Stimulated activated CD4-positive, alpha-beta T cell treated with anti-CD3 and anti-CD28 coated beads, Interleukin-1b, Interleukin-23, amount 100 ng/mL, for 1 hour (primary cell): ENCODE measurements at places on chromosomes 16 and 17.

DNA sequence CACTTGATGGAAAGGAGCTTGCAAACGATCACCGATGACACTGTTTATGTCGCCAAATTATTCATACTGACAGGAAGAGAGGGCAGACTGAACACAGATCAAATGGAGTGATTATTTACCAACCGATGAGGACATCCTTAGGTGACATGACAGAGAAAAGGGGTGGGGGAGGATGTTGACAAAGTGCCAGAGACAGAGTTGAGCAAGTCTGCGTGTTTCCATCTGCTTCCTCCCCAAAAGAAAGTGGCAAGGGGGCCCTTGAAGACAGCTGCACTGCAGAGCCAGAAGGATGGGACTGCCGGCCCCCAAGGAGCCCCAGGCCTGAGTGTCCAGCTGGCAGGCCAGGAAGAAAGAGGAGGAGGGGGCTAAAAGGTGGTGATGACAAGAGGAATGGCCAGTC, 191.0 kb upstream of the RPL38 start:
- peak; percentile 11 for DNase-seq

DNA sequence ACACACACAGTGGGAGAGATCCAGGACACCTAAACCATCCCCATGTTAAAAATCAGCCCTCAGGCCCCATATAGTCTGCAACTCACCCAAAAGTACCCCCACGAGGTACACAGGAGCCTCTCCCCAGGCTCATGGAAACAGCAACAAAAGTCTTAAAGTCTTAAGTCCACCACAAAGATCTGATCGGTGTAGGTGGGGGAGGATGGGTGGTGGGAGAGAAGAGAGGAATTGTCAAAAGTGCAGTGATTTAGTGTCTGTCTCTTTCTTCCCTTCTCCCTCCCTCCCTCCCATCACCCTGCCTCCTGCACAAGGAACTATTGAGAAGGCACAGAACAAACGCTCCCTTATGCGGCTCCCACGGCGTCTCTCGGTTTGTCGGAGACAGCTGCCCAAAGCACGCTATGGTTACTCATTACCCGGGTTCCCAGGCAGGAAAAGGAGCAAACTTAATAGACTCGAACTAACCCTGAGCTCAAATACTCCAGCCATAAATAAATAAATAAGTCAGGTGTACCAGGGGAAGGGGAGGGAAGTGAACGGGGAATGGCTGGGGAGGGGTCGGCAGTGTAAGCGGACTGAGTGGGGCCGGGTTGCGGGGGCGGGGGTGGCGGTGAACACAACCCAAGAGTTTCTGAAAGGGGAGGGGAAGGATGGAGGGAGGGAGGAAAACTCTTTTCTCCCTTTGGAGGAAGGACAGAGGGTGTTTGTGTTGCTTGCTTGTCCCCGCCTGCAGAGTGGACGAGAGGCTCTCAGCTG, 477.4 kb downstream of the SLC39A11 start:
- no peak for DNase-seq

DNA sequence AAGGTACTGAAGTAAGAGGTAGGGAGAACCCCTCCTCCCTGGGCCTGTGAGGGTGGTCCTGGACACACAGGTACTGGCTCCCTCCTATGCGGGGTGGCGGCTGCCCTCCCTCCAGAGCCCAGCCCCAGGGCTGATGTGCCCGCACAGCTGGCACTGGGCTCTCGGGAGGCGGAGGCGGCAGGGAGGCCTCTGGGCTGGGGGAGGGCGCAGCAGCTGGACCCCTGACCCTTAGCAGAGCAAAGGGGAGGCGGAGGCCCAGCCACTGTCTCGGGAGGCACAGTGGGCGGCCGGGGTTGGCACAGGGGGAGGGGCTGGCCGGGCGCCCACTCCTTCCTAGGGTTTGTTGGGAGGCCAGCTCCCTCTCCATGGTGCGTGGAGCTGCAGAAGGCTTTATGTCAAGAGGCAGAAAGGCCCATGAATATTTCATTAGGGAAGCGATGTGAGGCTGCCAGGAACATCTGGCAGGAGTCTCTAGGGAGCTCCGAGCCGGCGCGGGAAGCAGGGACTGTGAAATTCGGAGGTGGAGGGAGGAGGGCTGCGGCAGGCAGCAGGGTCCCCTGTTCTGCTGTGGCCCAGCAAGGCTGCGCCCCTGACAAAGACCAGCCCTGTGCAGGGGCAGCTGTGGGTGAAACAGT, 44.1 kb upstream of the ACSF3 start:
- DNase-seq: no peak

DNA sequence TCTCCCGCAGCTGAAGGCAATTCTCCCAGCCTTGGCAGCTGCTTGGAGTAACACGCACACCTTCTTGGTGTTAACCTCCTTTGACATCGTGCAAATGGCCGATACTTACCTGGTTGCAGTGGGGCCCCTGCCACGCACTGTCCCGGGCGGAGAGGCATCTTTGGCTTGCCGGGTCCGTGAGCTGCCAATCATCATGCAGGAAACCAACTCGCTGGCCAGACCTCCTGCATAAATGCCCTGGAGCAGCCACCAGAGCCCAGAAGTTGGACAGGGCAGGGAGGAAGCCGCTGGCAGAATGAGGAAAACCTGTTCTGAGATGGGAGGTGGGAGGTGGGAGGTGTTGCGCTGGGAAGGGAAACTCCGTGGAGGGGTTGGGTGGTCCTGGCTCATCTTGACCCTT, 41.7 kb upstream of the CREBBP start:
- no peak for DNase-seq

DNA sequence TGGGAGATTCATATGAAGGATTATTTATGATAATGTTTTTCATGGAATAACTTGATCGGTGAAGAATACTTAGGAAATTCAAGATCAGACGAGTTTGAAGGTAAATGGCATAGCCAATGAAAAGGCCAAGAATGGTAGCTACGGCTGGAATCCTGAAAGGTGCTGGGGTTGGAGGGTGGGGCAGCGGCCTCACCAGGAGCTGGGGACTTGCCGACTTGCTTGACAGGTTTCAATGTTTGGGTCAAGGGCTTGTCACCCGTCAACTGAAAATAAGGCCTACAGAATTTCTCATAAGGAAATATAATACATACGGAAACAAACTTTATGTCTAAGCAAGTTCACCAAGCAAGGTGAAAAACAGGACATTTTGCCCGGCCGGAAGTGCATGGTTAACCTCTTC, 9.9 kb downstream of the CRYM start:
- no peak for DNase-seq

DNA sequence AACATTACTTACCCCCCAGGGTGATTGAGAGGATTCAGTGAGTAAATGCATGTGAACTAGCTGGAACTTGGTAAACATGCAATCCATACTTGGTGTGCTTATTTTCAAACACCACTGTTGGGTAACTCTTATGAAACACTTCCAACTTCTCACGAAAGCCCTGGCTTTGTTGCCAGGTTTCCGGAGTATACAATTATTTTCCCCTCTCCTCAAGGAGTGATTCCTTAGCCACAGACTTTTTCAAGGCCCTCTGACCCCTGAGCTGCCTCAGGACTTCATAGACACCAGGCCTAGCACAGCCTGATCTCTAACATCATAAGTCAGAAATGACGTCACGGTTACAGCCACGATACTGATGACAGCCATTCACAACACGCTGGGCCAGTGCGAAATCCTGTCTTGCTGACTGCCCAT, 27.6 kb downstream of the HSD17B2 start:
- DNase-seq: no peak

- no peak for DNase-seq
These were observed 35.6 kb downstream of the YPEL2 start for GRCh38 chr17:59366773-59367656.

GRCh38 chr17:73293480-73293911, 18.3 kb downstream of the CDC42EP4 start:
- DNase-seq: no peak

- DNase-seq: no peak
These were observed 10.2 kb upstream of the FAM83G start for GRCh38 chr17:19014628-19015215.
